AG04450 (cell line): ENCODE measurements at places on chromosomes 6 and 20. TPM values are rescaled to one million over a fixed set of nuclear protein-coding genes. Genes with fewer than 3 reads are reported as not detected.

Gene CGA
- polyA plus RNA-seq = 0.19 and 0.26 TPM in 2 replicates

GRCh38 chr6:166036316-166037095 is 131.1 kb downstream of the TBXT start:
- no peak for DNase-seq

- DNase-seq = no peak
These were observed 2.2 kb upstream of the FAM209A start for GRCh38 chr20:56522311-56522710.

DNA sequence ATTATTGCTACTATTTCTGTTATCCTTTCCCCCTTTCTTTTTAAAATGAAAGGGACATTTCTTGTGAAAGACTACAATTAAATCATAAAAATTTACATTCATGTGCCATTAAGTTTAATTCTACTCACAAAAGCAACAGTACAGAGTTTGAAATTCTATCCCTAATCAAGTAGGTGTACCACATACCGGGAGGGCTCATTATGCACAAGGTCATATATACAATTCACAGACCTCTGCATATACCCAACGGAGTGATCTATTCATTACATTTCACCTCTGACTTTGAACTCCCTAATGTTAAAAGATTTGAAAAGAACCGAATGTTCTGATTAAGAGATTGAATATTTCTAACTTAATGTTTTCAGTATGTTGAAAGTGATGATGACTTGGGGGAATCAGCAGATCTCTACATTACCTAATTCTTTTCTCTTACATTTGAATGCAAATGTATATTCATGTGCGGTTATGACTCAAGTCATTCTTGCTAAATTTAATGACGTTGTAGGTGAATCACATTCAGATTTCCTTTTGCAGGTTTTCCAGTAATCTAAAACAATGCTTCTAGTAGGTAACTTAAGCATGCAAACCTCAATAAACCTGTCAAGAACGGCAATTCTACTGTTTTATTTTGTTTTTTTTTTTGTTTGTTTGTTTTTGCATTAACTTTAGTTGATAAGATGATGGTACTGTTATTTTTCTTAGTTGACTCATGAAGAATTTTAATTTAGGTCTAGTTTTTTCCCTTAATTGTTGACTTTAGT is 7.3 kb downstream of the EYA4 start:
- no peak for DNase-seq

DNA sequence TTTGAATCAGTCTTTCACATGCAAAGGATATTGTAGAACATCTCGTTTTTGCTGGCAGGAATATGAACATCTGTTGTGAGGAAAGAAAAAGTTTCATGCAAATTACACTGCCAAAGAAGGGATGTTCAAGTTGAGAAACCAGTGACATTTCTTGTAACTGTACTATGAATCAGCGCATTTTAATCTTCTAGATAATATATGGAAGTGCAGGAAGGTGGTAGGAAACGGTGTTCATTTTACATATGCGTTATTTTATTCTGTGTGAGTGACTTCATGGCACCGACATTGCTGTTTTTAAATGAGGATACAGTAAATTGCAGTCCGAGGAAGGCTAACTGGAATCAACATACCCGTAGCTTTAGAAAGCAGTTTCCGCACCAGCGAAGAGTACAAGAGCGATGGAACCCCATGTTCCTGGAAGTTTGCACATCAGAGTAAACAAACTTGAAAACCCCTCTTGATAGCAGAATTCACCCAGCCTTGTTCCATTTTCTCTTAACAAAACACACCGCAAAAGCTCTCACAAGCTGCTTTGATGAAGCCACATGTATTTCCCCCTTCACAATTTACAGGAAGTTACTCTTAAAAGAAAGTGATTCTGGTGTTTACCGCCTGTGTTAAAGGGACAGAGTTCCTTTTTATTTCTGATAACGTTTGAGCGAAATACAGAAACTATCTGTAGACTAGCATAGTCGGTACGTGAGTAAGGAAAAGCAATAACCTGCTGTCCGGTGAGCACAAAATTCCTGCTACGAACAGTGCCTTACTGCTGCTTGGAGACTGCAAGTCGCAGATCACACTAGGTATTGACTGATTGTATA is 11.5 kb downstream of the PRDM1 start:
- DNase-seq = no peak
